ENCODE measurements at places on chromosomes 5 and 9.

- DNase-seq, result no peak
Observed at GRCh38 chr5:102223542-102224477, 72.3 kb downstream of the SLCO4C1 start.

GRCh38 chr9:34271265-34272006 is 57.6 kb downstream of the KIF24 start:
- no peak for DNase-seq

- no peak for DNase-seq
Observed at GRCh38 chr5:51002368-51002767, 335.9 kb downstream of the PARP8 start.

DNA sequence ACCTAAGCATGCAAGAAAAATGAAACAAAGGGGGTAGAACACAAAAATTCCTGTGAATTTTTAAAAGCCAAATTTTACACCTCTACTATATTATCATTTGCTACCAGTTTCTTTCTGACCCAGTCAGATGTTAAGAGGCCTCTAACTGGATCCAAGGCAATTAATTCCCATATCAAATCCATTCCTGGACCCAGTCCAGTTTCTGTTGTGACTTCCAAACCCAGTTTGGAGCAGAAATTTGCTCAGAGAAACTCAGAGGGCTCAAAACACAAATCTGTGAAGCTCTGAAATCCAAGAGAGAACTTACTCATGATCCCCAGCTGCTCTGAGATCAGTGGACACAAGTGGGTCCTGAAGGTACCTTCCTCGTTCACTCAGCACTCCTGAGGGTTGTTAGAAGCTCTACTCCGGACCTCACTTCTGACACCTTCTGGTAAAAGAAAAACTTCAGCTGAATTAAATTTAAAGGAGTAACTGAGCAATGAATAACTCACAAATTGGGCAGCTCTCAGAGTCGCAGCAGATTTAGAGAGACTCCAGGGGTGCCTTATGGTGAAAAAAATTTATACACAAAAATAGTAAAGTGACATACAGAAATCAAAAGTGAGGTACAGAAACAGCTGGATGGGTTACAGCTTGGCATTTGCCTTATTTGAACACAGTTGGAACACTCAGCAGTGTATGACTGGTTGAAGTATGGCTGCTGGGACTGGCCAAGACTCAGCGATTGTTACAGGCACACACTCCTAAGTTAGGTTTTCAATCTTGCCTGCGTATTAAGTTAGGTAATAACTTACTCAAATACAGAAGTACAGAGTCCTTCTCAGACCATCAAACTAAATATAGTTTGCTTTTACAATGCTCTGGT is 32.4 kb downstream of the INSL4 start:
- no peak for DNase-seq

DNA sequence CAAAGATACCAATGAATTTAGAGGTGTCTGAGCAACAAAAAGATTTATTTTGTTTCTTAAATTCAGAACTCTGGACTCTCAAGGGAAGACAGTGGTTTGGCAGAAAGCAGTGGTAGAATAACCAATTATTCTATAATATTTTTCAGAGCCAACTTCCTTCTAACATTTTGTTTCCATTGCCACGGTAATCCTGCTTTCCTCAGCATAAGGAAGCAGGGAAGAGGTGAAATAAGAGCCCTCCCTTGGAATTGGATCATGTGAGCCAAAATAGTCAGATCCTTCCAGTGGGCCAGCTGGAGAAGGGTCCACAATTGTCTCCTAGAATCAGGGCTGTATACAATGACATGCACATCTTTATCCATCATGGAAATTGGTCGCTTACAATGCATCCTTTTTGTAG is 130.0 kb upstream of the MAP1B start:
- no peak for DNase-seq

DNA sequence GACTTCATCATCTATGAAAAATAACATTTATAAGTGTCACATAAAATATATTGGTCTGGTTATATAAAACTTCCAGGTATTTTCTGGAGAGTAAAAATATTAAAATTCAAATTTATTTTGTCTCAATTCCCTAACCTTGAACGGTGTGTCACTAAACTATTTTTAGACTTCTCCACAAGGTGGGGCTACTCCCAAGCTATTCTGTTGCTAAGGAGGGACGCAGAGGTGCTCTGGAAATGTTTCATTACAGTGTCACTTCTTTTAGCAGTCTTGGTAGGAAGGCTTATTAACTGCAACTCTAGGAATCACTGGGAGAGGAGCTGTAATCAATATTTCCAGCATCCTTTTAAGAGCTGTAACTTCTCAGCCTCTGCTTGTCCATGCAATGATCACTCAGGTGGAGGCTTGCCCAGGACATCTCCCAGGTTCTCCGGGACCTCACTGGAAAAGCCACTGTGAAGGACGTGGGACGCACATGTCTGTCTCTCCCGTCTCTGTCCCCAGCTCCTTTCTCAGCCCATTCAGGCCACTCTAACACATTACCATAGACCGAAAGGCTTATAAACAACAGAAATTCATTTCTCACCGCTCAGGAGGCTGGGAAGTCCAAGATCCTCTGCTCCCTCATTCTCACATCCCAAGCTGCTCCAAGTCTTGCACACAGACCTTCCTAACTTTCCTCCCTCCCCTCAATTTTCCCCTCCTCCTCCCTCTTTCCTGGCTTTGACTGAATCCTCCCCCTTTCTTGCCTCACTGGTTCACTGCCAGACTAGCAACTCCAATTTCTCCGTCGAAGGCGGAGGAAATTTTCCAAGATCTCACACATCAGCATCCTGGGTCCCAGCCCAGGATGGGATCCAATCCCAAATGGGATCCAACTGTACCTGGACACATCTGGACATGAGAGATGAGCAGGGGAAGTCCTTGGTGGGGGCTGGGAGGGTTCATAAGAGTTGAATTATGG is 32.7 kb upstream of the DNAH5 start:
- DNase-seq, result no peak

DNA sequence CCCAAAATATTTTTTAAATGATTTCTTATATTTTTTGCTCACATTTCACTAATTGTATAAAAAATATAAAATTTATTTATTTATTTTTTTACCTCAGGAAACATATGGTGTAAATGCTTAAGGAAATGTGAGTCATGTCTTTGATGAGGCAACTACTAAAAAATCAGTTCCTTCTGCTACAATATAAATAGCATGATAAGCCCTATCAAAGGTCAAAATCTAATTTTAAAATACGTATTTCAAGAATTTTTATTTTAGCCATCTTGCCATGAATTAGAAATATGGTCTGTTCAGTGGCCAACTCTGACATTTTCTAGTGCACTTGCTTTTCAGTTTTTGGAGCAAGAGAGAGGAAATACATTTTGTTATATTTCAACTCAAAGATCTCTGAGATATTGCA is 50.5 kb downstream of the PDE4D start:
- DNase-seq, result no peak

DNA sequence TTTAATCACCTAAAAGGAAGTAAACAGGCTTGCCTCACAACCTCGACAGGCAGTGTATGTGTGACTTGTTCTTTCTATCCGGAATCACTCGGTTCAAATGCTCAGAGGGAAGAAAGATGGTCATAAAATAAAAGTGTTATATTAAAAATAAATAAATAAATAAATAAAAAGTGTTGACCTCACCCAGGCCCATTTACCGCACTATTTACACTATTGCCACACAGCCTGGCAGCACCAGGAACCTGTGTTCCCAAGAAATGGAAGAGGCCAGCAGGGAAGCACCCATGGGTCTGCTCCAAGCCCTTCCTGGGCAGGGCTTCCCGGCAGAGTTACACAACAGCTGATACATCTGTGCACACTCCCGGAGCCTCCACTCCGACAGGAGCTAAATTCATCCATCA is 127.9 kb downstream of the EFNA5 start:
- no peak for DNase-seq

DNA sequence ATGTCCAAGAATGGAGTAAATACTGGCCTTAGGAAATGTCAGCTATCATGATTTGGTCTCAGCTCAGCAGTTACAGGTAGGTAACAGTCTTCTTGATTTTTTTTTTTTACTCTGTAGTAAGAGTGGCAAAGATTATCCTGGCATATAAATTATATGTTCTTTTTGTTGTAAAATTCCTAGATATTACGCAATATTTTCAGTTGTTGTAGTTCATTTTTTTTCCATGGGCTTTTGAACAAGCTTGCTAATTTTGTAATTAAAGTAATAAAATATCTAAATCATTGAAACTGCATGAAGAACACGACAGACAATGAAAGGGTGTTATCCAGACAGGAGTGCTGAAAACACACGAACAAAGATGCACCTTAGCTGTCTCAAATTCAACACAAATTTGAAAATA is 249.4 kb downstream of the PRDM9 start:
- DNase-seq, result no peak

GRCh38 chr9:30060976-30061375 is 2323.5 kb upstream of the ACO1 start:
- DNase-seq, result no peak

DNA sequence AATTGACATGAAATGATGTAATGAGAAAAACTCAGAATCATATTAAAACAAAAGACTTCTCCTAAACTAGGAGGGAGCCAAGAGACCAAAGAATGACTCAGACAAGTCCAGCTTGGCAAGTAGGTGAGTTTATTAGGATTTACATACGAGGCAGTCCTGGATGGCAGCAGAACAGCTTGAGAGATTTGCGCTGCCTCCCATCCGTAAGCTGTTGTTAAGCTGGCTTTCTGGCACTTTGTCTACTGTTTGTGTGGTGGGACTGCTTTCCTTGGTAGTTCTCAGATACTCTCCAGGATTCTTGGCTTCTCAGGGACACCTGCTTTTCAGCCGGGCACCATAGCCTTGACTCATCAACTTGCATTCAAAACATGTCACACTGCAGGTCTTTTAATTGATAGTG is 57.6 kb downstream of the COX7C start:
- DNase-seq, result no peak
